ENCODE measurements at places on chromosomes 4 and X. TPM values are rescaled to one million over a fixed set of nuclear protein-coding genes. Genes with fewer than 3 reads are reported as not detected.

The PDGFC gene
- total RNA-seq = 6.8 TPM

The SPANXB1 gene
- total RNA-seq = not detected

DNA sequence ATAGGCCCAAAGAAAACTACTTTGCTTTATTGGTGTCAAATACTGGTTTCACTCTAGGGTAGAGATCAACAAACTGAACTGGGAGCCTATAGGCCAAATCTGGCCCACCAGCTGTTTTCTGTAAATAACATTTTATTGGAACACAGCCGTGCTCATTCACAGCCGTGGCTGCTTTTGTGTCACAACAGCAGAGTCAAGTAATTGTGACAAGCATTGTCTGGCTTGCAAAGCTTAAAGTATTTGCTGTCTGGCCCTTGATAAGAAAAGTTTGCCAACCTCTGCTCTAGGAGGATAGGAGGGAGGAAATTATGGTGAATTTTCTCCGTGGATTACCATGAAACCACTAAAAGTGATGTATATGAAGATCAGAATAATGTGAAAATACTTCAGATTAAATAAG is 53.4 kb downstream of the GPAT3 start:
- DNase-seq = no peak
- no peak overlapping the region for H3K27ac ChIP-seq
- no peaks in the 10 kb centered on the region for H3K27me3 ChIP-seq
- H3K4me3 ChIP-seq = no peak overlapping the region
- H3K36me3 ChIP-seq = no peaks in the 10 kb centered on the region

DNA sequence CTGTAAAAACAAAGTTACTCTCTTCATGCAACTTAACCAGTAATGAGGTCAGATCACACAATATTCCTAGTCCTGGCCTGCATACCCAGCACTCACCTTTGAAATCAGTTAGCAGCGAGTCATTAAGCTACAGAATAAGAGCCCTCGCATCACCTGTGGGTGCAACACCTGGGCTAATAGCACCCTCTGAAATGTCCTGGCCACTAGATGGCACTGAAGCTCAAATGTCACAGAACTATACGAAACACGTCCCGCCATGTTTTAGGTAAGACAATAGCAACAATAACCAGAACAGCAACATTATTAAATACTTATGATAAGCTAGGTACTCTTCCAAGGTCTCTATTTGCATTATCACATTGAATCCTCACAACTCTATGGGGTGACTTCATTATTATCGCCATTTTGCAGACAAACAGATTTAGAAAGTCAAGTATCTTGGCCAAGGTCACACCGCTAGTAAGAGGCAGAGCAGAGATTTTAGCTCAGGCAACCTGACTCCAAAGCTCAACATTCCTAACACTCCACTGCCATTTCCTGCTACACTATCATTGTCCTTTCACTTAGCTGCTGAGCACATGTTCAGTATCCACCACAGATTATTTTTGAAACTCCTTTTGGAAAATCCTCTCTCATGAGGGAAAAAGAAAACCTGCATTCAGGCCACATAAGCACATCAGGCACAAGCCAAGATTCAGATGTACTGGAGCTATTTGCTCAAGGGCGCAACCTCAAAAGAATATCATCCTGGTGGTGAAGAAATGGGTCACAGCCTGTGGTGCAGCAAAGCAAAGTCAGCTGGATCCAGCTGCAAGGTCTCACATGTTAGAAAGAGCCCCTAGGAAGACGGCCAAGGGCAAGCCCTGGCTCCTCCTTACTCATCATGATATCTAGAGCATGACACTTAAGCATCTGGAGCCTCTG is 59.5 kb upstream of the KDR start:
- H3K27ac ChIP-seq = no peak overlapping the region
- no peaks in the 10 kb centered on the region for H3K4me1 ChIP-seq
- H3K36me3 ChIP-seq = no peaks in the 10 kb centered on the region
- no peaks in the 10 kb centered on the region for H3K27me3 ChIP-seq
- peak; percentile 35 for DNase-seq
- H3K4me3 ChIP-seq = no peak overlapping the region

The IQCM gene
- not detected for total RNA-seq

GRCh38 chr4:67512501-67512900 is 32.8 kb downstream of the CENPC start:
- H3K36me3 ChIP-seq = peaks cover 4% of the 10 kb centered on the region
- H3K27ac ChIP-seq = no peak overlapping the region
- H3K4me1 ChIP-seq = no peaks in the 10 kb centered on the region

GRCh38 chrX:23012162-23012561 is 12.4 kb downstream of the DDX53 start:
- H3K36me3 ChIP-seq = no peaks in the 10 kb centered on the region
- H3K4me1 ChIP-seq = no peaks in the 10 kb centered on the region
- no peak overlapping the region for H3K27ac ChIP-seq
- no peak overlapping the region for H3K4me3 ChIP-seq
- no peak for DNase-seq

DNA sequence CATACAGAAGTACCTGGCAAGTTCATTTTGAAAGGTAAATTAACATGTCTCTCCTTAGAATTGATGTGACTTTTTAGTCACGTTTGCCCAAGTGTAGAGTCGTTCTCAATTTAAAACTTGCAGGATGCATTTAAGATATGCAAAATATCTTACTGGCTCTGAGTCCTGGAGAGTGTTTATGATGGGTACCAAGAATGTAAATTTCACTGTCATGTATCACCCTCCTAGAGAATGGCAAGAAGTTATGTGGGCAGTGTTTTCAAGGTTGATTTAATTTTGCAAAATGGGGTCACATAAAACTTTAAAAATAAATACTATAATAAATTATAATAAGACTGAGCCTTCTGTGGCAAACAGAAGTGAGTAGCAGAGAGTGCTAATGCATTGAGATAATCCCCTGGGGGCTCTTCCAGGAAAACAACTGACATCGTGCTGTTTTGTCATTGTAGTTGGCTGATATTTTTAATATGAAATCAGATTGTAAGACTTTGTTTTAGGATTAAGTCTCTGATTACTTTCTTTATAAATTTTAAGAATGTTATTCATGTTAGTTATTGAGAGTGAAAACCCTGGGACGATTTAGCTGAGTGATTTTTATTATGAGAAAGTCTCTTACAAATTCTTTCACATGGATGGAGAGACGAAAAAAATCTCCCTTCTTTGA is 103.0 kb downstream of the AFF1 start:
- no peak overlapping the region for H3K27ac ChIP-seq
- H3K27me3 ChIP-seq = no peaks in the 10 kb centered on the region
- no peak for DNase-seq
- H3K36me3 ChIP-seq = no peaks in the 10 kb centered on the region
- peaks cover 24% of the 10 kb centered on the region for H3K4me1 ChIP-seq
- H3K4me3 ChIP-seq = no peak overlapping the region

DNA sequence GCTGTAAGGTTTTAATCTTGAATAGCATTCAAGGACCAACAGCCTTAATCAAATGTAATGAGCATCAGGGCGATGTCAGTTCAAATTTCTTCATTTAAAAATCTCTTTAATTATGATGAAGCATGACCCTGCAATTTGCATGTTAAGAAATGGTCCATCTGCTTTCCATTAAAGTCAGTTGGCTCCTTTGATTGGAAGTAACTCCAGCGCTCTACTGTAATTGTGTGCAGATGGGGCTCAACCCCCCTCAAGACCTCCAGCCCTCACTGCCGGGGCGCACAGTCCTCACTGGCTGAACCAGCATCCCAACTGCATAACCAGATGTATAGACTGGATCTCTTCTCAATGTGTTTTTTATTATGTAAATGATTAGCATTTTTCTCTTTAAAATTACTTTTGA is 126.9 kb downstream of the VCX3B start:
- no peak overlapping the region for H3K27ac ChIP-seq
- DNase-seq = no peak
- H3K4me3 ChIP-seq = no peak overlapping the region
- H3K27me3 ChIP-seq = no peaks in the 10 kb centered on the region
- H3K4me1 ChIP-seq = no peaks in the 10 kb centered on the region

The NSG1 gene
- total RNA-seq = not detected

The DCHS2 gene
- not detected for total RNA-seq

DNA sequence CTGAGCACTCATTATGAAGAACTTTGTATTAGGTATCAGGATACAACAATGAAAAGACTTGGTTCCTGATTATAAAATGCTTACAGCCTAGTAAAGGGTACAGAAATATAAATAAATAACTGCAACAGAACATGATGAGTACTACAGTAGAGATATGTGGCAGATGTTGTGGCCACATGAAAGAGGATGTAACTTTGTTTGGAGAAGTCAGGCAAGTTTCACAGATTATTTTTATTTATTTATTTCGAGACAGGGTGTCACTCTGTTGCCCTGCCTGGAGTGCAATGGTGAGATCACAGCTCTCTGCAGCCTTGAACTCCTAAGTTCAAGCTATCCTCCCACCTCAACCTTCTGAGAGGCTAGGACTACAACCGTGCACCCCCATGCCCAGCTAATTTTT is 15.8 kb upstream of the UBE2K start:
- H3K4me3 ChIP-seq = no peak overlapping the region
- H3K36me3 ChIP-seq = no peaks in the 10 kb centered on the region
- DNase-seq = no peak
- H3K27ac ChIP-seq = no peak overlapping the region
- H3K27me3 ChIP-seq = no peaks in the 10 kb centered on the region

DNA sequence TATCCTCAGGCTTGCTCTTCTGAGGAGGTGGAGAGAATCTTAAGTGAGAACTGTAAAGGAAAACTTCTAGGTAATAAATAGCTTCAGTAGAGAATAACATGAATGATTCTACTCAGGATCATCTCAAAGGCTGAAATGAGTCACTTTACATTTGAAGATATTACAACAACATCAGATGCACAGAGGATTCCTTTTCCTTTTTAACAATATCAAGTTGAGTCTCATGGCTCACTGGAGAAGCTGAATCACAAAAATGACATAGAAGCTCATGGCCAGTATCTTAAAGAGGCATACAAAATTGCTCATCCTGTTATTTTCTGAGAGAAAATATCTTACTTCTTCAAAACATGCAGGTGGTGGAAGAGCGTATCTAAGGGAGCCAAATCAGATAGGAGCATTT is 72.5 kb upstream of the EMCN start:
- H3K4me1 ChIP-seq = no peaks in the 10 kb centered on the region
- no peaks in the 10 kb centered on the region for H3K36me3 ChIP-seq
- no peak overlapping the region for H3K27ac ChIP-seq

GRCh38 chrX:121013897-121014455 is 28.4 kb upstream of the CT47A1 start:
- peaks cover 48% of the 10 kb centered on the region for H3K4me1 ChIP-seq
- no peaks in the 10 kb centered on the region for H3K27me3 ChIP-seq
- H3K36me3 ChIP-seq = no peaks in the 10 kb centered on the region
- peak overlapping the region; percentile 68 for H3K27ac ChIP-seq
